ENCODE measurements at places on chromosomes 4 and X.

- no peak for DNase-seq
These were observed 504.5 kb upstream of the GALNTL6 start for GRCh38 chr4:171308661-171309060.

GRCh38 chrX:151713849-151714248 lies 2.0 kb upstream of the FATE1 start:
- DNase-seq: no peak

GRCh38 chr4:107147873-107148272 lies 111.8 kb upstream of the DKK2 start:
- no peak for DNase-seq

DNA sequence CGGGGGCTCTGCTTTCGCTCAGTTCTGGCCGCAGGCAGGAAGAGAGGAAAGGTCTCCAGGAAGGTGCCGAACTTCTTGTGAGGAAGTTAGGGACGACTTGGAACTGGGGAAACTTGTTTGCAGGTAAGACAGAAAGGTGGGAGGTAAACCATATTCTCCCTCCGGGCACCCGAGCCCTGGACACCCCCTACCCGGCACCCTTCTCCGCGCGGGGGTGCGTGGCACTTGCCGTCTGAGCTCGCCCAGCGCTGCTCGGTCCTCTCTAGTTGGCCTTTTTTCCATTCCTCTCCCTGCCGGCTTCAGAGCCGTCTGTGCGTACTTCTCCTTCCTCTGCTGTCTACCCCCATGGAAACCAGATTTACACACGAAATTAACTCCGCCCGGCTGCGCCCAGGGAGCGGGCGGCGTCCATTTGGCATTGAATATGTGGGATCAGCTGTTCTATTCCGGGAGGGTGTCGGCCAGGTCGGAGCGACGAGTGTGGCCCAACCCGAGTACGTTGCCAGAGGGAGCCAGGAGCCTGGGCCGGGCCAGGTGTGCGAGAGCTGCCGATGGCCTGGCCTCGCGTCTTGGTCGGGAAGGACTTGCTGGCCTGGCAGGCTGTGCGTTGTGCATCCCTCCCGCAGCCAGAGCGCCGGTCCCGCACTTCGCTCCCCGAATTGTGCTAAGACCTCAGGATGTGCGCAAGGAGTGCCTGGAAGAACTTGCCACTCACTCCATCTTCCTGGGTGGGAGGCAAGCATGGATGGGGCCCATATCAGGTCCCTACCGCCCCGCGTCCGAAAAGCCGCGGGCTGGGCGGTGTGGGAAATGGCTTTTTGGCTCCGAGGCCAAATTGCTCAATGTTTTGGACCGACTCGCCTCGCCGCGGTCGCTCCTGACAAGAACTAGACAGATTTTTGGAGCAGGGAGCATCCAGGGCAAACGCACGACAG lies 1.7 kb downstream of the PDGFRA start:
- DNase-seq: no peak

- DNase-seq: no peak
These were observed 2.4 kb downstream of the ZNF275 start for GRCh38 chrX:153336121-153336894.

DNA sequence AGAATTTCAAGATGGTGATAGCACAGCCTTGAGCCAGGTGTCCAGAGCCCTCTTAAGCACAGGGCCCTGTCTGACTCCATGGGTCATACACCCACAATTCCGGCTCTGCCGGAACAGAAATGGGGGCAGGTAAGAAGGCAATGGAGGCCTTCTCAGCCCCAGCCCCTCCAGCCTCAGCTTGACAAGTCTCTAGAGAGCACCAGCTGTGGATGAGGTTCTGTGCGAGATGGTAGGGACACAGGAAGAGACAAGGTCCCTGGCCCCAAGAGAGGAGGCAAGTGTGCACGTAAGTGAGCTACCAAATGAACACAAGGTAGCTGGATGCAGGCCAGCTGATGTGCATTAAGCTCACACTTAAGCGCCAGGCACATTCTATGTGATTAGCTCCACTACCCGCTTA lies 2.4 kb upstream of the PRRG3 start:
- no peak for DNase-seq

DNA sequence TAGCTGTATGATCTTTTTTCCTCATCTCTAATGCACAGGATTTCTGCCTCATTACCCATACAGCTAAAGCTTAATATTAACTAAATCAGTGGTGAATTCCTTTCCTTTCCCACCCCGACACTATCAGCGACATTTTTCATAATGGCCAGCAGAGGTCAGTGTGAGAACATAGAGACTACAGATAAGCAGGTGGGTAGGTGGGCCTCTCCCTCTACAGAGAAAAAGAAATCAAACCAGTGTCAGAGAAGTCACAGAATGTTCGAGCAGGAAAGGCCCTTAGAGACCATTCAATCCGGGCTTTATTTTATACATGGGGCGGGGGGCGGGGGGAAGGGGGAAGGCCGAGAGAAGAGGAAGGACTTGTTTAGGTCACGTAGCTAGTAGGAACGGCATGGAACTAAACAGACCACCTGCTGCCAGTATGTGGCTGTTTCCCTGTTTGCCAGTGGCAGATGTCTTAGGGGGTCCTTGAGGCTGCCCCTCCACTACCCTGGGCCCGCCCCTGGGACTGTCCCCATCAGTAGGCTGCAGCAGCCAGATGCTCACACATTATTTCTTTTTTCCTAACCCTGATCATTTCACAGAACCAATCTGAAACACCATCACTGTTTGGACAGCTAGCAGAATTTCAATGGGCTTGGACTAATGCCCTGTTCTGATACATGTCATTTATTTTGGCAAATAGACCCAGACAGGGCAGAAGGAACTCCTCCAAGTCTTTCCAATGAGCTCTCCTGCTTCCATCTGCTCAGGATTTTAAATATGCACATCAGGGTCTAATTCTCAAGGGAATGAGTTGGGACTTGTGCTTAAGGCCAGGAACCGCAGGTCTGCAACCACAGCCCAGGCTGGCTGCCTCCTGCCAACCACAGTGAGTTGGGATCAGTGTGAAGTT lies 133.4 kb downstream of the ATG4A start:
- no peak for DNase-seq

DNA sequence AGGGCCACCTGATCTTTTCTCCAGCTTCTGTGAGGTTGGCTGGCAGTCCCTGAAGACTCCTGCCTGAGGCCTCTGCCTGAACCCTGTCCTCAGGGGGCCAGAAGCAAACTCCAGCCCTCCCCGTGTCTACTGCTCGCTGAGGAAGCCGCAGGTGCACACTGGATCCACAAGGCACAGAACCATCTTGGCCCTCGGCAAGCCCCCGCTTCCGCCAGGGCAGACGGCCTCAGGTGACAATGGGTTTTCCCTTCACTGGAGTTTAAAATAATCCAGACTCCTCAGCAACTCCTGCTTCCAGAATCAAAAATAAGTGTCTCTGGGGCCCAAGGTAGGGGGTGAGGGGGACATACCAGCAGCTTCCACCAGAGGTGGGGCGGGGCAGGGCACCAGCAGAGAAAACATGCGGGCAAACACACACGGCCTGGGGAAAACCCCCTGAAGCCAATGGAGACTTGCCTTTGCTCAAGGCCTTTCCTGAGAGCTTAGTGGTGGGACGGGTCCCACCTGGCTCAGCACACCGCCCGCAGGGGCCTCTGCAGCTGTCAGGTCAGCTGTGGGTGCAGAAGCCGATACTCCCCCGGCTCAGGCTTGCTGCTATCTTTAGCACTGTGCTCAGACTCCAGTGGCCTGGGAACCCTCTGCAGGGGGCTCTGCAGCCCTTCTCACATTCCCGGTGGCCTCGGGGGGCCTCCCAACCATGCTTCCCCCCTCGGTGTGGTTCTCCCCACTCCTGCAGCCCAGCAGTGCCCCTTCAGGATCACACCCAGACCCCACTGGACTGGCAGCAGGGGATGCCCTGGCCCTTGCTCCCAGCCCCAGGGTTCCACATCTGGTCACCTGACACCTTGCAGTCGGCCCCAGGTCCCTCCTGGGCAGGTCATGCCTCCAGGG lies 1.9 kb downstream of the MYL5 start:
- no peak for DNase-seq

GRCh38 chrX:139795196-139795595 lies 87.2 kb upstream of the MCF2 start:
- no peak for DNase-seq

DNA sequence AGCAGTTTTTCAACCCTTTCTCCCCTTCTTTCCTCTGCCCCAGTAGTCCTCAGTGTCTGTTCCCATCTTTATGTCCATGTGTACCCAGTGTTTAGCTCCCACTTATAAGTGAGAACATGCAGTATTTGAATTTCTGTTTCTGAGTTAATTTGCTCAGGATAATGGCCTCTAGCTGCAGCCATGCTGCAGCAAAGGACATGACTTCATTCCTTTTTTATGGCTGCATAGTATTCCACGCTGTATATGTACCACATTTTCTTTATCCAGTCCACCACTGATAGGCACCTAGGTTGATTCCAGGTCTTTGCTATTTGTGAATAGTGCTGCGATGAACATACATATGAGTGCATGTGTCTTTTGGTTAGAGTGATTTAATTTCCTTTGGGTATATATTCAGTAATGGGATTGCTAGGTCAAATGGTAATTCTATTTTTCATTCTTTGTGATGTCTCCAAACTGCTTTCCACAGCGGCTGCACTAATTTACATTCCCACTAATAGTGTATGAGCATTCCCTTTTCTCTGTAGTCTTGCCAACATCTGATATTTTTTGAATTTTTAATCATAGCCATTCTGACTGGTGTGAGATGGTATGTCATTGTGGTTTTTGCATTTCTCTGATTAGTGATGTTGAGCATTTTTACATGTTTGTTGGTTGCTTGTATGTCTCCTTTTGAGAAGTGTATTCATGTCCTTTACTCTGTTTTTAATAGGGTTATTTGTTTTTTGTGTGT lies 54.6 kb upstream of the ANK2 start:
- DNase-seq: no peak

GRCh38 chrX:38102875-38103274 lies 96.5 kb downstream of the SYTL5 start:
- no peak for DNase-seq

Data from stimulated activated CD4-positive, alpha-beta T cell treated with anti-CD3 and anti-CD28 coated beads, Interleukin-1b, Interleukin-23, amount 100 ng/mL, for 1 hour (primary cell).